ENCODE measurements at places on chromosomes 1 and 21.

- DNase-seq = peak; percentile 32
Observed at GRCh38 chr1:26094677-26095383, 16.8 kb upstream of the PDIK1L start.

GRCh38 chr1:35062518-35063196 is 16.5 kb upstream of the ZMYM1 start:
- DNase-seq = peak; percentile 71

DNA sequence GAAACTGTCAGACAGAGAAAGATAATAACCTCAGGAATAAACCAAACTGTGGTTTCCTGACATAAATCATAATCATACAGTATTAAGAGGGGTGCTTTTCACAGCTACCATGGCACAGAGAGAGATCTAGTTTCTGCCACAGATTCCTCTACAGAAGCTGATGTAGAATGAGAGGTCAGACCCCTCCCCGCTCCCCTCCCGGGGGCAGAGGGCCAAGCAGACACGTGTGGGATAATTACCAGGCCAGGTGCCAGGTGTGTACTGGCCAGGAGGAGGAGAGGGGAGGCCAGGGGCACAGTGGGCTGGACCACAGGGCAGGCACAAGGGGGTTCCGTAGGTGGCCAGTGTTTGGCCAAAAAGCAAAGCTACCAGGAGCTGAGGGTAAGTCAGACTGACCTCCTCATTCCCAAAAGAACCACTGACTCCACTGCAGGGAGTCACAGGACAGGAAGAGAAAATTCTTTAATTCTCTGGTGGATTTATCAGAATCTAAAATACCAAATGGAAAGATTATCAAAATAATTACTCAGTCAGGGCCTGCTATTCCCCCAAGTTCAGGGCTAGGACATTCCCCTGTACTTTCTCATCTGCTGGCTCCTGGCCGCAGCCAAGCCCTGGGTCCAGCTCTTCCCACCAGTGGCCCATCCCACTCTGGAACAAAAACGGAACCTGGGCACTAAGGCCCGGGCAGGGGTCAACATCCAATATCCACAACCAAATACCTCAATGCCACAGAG is 30.0 kb downstream of the C2CD2 start:
- peak; percentile 13 for DNase-seq

DNA sequence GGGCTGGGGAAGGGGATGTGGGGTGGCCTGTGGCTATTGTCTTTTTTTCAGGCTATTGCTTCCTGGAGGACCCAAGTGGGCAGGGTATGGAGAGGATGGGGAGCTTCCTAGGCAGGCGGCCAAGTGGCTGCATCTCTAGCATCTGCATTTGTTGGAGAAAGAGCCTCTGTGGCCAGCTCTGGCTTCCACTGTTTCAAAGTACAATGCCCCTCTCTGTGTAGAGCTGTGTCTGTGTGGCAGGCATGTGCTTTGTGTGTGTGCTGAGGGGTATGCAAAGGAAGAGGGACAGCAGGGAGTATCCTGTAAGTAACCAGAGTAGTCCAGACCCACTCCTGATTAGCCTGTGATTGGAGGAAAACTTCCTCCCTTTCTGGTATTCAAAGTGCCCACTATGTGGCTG is 40.6 kb downstream of the KCNA2 start:
- no peak for DNase-seq

- DNase-seq = no peak
Observed at GRCh38 chr1:60963167-60963940, 119.0 kb upstream of the NFIA start.

DNA sequence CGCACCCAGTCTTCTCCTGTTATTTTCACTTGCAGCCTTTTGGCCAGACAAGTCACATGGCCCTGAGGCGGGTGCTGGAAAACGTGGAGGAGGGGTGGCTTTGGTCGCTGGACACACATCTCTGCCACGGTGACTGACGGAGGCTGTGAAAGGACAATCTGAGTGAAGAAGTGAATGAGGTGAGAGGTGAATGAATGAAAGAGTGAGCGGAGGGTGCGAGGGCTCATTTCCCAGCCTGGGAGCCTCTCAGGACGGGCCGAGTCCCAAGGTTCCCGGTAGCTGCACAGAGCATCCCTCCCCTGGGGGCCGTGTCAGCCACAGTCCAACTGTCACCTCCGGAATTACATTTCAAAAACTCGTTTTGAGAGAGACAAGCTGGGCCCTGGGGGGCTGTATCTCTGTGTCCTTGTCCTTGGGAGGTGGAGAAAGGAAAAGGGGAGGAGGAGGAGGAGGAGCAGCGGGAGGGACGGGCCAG is 89.6 kb downstream of the UBIAD1 start:
- DNase-seq = no peak

DNA sequence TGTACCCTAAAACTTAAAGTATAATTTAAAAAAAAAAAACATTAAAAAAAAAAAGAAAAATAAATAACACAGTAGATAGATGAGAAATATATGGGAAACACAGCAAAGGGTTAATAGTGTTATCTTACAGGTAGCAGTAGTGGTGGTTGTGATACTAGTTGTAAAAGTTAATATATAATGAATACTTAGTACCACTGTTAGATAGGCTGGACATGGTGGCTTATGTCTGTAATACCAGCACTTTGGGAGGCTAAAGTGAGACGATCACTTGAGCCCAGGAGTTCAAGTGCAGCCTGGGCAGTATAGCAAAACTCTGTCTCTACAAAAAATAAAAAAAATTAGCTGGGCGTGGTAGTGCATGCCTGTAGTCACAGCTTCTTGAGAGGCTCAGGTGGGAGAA is 32.6 kb upstream of the CD46 start:
- no peak for DNase-seq

- DNase-seq = no peak
Observed at GRCh38 chr1:171841931-171842761, 848 bp downstream of the DNM3 start.

GRCh38 chr1:211723273-211723672 is 47.9 kb upstream of the NEK2 start:
- DNase-seq = no peak

GRCh38 chr1:17452686-17453085 is 13.2 kb upstream of the RCC2 start:
- no peak for DNase-seq

DNA sequence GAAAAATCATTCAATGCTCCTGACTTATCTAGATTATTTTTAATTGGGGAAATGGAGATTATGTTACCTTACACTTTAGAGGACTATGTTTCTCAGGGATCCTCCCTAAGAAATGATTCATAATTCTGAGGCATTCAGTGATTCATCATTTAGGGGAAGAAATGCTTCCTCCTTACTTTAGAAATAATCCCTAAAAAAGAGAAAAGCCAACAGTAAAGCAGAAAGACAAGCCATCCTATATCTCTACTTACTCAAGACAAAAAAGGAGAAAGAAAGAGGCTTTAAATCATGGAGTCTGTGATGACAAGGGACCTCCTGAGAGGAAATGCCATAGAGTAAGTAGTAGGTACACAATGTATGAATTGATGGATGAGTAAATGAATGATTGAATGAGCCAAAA is 137.0 kb downstream of the BRINP2 start:
- no peak for DNase-seq

Measured in amniotic epithelial cell (primary cell).